Activated CD4-positive, CD25-positive, alpha-beta regulatory T cell treated with anti-CD3 and anti-CD28 coated beads, Interleukin-2, amount 50 U/mL, for 72 hours (primary cell): ENCODE measurements at places on chromosomes 5 and 9.
A peak's percentile ranks its signal among the peaks of the same experiment; 100 is the strongest.

DNA sequence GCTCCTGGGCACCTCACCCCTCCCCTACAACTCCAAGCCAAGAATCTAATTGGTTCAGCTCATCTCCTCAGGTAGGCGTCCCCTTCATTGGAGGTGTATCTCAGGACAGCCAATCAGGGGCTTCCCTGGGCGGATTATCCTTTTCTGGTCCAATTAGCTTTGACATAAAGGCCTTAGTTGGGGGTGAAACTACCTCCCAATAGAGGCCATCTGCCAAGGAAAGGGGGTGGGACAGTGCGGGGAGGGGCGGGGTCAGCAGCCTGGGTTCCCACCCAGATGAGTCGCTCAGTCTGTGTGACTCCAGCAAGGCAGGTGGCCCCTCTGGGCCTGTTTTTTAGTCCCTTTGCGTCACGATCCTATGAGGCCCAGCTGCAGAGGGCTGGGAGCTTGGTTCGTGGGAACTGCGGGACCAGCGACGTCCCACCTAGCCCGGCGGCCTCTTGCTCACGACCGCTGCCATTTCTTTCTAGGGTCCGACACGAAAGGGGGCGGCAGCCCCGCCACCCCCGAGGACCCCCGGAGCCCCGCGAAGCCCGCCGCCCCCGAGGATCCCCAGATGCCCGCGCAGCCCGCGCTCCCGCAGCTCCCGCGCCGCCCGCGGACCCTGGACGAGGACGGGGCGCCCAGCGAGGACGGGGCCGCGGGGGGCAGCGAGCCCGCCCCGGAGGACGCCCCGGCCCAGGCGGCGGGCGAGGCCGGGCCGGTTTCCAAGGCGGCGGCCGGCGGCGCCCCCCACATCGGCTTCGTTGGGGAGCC, 8.9 kb downstream of the PRRT1B start:
- DNase-seq: no peak

GRCh38 chr9:1837453-1838084, 177.6 kb upstream of the SMARCA2 start:
- no peak for DNase-seq

GRCh38 chr5:95731571-95732554, 727 bp downstream of the RHOBTB3 start:
- peak; percentile 44 for DNase-seq

DNA sequence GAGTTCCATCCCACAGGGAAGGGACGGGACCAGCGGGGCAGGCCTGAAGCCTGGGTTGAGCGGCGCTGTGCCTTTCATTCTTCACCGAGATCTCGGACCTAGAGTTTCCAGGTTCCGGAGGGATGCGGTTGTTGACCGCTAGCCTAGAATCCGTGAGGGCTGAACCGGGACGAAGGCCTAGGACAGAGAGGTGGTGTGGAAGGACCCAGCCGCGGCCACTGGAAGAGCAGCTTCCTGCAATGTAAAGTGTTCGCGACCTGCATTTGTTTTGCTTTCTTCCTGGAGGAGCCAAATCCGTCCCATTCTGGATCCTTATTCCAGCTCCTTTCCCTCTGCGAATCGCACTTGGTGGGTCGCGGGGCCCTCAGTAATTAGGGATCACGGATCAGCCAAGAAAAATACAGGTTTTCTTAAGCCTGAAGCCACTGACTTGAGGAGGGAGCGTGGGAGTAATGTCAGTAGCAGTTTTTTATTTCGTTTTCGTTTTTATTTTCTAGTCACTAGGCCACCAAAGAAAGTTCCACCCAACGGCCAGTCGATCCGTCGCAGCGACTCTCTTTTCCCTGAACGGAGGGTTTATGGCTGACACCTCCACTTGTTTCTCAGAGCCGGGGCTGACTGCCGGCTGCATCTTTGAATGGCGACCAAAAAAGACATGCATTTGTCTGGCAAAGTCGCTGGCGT, 48.6 kb downstream of the ANXA2R start:
- no peak for DNase-seq

DNA sequence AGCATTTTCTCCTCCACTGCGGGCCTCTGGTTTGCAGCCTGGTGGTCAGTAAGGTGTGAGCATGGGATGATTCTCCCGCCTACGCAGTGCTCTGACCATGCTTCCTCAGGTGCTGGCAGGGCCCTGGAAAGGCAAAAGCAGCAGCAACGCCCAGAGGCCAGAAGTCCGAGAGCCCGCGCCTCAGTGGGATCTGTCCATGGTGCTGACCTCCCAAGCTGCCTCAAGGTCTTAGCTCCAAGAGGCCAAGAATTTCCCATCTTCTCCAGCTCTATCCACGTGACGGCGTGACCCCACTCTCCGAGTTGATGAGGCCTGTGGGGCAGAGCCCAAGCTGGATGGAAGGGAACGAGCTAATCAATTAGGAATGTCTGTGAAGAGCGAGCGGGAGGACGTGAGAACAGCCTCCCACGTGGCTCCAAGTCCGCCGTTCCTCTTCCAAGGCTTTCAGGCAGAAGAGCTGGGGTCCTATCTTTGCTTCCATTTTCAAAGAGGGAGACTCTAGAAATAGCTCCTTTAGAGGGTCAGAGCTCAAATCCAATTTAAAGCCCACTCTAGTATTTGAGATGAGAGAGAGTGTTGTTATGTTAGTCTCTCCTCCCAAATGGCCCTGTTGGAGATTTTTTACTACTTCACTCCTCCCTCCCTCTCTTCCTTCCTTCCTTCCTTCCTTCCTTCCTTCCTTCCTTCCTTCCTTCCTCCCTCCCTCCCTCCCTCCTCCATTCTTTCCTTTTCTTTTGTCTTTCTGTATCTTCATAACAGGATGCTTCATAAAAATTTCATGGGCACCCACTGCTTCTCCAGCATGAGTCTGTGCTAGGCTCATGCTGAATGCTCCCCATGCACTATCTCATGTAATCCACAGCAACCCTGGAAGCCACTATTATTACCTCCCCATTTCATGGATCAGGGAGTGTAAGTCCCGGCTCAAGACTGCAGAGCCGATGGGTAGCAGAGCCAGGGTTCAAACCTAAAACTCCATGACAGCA, 69.3 kb downstream of the OLFM1 start:
- DNase-seq: peak; percentile 32

DNA sequence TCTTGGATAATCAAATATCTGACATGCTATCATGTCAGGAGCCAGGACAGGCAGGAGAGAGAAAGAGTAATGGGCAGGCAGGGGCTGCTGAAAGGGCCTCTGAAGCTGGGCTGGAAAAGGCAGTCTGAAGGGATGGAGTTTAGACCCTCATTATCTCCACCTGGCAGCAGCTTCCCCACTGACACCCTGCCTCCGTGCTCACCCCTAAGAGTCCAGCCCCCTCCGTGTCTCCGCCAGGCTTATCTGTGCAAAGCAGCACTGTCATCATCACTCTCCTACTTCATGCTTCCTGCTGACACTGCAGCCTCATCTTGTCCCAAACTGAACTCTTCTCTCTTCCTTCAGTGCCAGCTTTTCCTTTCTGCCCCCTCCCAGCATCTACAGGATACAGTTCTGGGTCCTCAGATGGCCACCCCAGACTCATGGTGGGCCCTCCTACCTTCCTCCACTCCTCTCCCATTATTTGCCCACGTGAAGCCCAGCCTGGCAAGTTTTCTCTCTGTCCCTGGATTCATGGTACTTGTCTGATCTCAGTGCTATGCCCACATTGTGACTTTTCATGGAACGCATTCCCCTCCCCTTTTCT, 70.9 kb upstream of the KLF9 start:
- DNase-seq: no peak

DNA sequence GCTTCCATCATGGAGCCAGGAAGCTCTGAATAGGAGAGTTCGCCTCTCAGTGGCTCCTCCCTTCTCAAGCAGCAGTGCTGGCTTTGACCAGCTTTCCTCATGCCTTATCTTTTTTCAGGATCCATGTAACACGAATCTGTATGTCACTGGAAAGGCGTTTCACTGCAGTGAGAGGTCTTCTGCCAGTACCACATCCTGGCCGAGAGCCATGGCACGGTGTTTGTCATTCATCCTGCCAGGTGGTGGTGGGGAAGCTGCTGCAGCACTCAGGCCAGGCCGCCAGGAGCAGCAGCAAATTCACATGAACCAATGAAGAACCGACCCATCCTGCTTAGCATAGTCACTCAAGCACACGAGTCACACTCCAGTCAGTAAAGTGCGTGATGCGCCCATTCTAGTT, 179.0 kb downstream of the FANCC start:
- no peak for DNase-seq
